ENCODE measurements at places on chromosomes 4 and X.

DNA sequence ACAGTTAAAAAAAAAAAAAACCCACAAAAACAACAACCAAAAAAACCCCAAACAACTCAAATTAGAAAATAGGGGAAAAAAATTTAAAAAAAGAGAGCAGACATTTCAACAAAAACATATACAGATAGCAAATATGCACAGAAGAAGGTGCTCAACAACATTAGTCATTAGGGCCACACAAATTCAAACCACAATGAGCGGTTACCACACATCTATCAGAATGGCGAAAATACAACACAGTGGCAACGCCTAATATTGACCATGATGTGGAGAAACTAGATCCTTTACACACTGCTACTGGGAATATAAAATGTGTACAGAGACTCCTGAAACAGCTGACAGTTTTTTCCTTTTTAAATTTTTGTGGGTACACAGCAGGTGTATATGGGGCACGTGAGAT is 19.4 kb downstream of the LYAR start:
- DNase-seq = no peak

GRCh38 chr4:105624530-105624929 is 72.1 kb downstream of the ARHGEF38 start:
- no peak for DNase-seq

DNA sequence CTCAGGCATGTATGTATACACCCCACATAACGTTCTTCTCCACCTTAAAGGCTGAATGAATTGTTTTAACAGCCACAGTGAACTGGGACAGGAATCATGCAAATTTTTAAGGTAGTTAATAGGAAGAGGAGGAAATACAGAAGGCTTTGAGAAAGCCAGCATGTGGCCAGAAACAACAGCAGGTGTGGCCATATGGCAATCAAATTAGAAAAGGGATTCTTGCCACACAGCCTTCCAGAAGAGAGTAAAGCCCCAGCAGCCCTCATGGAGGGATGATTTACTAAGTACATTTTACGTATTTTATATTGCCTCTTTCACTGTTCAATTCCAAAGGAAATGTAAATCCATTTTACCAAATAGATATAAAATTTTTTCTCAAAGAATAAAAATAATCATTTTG is 792.2 kb downstream of the ADGRL3 start:
- DNase-seq = peak; percentile 79

DNA sequence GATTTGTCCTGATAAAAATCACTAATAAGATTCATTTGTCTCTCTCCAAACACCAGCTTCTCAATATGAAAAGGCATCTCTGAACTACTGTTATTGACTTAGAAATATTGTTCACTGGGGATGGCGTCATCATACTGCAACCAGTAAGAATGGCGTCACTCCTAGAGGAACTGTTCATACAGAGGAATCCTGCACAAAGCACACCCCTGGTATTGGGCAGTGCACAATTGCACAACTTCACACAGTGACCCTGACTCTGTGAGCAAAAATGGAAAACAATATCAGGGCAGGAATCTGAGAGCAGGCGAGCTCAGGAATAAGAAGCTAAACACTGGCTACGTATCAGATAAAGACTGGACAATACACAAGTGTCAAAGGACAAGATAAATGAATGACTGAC is 66.7 kb upstream of the PNPLA4 start:
- DNase-seq = no peak

GRCh38 chr4:132297346-132297745 is 851.7 kb upstream of the PCDH10 start:
- DNase-seq = no peak

DNA sequence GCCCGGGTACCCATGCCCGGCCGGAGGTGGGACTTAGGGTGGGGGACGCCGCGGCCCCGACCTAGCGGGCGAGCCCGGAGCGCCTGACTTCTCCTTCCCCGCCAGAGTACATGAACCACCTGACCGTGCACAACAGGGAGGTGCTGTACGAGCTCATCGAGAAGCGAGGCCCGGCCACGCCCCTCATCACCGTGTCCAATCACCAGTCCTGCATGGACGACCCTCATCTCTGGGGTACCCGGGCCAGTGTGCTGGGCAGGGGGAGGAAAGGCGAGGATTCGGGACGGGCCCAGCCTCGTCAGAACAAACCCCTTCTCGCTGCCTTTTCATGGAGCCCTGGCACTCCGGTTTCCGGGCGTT is 622 bp downstream of the TAFAZZIN start:
- peak; percentile 68 for DNase-seq

- DNase-seq = no peak
Observed at GRCh38 chrX:39174772-39175417, 373.6 kb downstream of the MID1IP1 start.
